ENCODE measurements at places on chromosomes 5 and 9. TPM values are rescaled to one million over a fixed set of nuclear protein-coding genes. Genes with fewer than 3 reads are reported as not detected.

DNA sequence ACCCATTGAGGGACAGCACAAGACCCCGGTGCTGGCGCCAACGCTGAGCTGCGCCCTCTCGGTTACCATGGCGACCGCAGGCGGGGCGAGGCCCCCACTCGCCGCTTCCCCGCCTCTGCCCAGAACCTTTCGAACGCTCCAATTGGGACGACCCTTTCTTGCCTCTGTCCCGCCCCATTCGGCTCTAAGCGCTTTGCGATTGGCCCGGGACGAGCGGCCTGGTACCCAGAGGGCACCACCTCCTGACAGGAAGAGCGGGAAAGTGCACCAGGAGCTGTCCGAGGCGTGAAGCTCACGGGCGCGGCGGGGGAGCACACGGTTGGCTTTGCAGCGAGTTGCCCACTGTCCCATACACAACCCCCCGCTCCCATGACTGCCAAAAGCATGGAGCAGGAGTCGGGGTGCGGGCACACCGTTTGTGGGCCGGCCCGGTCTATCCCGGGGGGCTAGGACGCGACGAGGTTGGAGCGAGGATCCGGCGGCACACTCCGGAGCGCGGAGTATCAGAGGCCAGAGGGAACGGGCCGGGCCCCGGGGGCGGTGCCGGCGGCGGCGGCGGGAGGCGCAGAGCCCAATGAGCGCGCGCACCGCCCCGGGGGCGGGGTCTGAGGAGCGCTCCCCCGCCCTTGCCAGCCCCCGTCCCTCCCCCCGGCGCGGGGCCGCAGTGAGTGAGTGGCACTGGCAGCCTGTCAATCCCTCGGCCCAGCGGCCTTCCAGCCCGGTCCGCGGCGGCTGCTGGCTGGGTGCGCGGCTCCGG, 978 bp upstream of the PBX3 start:
- DNase-seq = peak; percentile 96

- no peak for DNase-seq
Observed at GRCh38 chr5:14213813-14214585, 70.9 kb downstream of the TRIO start.

DNA sequence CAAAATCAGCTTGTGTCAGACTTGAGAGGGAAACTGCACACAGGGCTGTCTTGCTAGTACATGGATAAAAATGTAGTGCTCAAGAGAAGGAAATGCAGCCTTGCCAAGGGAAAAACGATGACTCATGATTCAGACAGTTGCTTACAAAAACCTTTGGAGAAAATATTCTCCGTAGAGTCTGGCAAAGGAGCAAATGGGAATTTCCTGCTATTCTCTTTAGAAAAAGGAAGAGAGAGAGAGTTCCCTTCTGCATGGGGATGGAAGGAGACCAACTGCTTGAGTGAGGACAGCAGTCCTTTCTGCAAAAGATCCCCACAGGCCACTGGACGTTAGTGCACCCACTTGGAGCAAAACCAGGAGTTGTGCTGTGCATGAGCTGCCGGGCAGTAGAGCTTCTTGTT, 7.6 kb downstream of the IFNB1 start:
- no peak for DNase-seq

GRCh38 chr5:152864447-152864846, 459.4 kb upstream of the NMUR2 start:
- DNase-seq = no peak

TNFAIP8 gene
- polyA plus RNA-seq = 28.3 TPM

DNA sequence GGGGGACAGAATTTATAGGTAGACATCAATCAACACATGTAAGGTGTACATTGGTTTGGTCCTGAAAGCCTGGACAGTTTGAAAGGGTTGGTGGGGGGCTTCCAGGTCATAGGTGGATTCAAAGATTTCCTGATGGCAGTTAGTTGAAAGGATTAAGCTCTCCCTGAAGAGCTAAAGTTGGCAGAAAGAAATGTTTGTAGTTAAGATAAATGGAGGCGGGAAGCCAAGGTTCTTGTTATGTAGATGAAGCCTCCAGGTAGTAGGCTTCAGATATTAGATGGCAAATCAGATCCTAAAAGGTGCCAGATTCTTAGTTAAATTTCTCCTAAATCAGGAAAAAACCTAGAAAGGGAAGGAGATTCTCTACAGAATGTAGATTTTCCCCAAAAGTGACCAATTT, 9.0 kb upstream of the LRRTM2 start:
- DNase-seq = no peak

DNA sequence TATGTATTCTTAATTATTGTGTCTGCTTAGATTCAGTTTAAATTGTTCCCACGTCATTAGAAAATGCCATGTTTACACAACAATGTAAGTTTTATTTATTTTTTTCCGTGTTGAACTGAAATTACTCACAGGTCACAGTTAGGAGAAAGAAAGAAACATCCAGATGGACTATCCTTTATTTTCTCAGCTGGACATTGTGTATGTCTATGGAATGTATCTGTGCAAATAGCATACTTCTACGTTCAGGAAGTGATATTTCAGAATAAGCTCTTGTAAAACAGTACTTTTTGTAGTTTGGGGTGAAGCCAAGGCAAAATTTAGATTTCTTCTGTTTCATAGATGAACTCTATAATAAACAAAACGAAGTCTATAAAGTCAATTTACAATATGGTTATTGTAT, 249.0 kb upstream of the ZNF608 start:
- no peak for DNase-seq

SLC6A18 gene
- not detected for polyA plus RNA-seq

DNA sequence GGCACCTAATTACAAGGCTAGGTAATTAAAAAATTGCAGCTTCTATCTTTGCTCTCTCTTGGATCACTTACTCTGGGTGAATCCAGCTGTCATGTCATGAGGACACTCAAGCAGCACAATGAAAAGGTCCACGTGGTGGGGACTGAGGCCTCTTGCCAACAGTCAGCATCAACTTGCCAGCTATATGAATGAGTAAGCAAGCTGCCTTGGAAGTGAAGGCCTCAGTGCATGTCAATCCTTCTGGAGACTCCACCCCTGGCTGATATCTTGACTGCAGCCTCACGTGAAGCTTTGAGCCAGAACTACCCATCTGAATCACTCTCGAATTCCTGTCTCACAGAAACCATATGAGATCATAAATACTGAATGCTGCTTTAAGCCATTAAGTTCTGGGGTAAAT, 140.5 kb downstream of the SNX18 start:
- DNase-seq = no peak

UNC13B gene
- 8.1 TPM for polyA plus RNA-seq

PCDHA13 gene
- polyA plus RNA-seq = not detected

DNA sequence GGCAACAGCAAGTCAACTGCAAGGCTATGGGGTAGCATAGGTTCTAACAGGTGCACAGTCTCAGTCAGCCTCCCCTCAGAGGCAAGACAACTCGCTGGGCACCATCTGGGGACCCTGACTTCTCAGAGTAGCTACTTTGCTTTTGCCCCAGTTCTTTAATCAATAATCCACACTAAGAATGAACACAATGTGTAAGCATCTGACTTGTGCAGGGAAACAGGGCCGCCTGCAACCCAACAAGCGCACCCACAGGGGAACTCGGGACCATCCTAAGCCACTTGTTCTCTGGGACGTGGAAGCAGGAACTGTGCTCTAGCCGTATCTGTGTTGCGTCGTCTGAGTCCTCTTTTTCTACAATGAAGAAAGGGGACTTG, 1.9 kb downstream of the MOB3B start:
- DNase-seq = no peak

DNA sequence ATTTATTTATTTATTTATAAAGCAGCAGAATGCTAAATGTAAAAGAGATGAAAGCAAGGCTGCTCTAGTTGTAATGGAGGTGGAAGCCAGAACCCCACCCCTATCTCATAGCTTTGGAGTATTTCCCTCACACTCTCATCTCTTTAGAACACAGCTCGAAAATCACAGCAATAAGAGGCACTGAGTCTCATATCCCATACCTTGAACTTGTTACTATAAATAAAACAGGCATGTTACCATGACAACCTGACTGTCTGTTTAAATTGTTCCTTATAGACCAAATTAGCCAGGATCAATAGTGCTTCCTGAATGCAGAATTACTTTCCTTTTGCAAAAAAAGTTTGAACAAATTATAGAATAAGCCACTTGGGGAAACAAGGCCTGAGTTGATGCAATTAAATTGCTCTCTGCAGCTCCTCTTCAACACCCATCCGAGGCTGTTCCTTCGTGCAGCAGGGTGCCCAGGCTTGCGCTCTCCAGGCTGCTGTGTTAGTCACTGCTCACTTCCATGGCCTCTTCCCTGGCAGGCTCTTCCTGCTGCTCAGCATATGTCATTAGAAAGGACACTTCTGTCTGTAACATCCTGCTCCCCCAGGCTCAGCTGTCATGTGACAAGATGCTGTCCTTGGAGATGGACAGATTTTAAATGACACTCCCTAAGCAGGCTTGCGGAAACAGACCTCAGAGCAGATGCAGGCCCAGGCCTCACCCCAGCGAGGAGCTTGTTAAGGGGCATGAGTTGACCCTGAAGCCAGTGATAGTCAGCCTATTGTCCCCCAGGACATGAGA, 120.2 kb downstream of the CARTPT start:
- DNase-seq = peak; percentile 30

GRCh38 chr9:76687861-76688391, 76.3 kb upstream of the PCA3 start:
- no peak for DNase-seq

DNA sequence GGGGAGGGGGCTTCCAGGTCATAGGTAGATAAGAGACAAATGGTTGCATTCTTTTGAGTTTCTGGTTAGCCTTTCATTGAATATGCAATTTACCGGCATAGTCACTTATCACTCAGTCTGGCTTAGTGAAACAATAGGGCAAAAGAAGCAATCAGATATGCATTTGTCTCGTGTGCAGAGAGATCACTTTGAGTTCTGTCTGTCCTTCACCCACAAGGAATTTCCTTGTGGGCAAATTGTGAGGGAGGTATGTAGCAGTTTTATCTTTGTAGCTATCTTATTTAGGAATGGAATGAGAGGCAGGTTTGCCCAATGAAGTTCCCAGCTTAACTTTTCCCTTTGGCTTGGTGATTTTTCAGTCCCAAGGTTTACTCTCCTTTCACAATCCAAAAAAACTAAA, 116.1 kb downstream of the TUSC1 start:
- DNase-seq = no peak

DNA sequence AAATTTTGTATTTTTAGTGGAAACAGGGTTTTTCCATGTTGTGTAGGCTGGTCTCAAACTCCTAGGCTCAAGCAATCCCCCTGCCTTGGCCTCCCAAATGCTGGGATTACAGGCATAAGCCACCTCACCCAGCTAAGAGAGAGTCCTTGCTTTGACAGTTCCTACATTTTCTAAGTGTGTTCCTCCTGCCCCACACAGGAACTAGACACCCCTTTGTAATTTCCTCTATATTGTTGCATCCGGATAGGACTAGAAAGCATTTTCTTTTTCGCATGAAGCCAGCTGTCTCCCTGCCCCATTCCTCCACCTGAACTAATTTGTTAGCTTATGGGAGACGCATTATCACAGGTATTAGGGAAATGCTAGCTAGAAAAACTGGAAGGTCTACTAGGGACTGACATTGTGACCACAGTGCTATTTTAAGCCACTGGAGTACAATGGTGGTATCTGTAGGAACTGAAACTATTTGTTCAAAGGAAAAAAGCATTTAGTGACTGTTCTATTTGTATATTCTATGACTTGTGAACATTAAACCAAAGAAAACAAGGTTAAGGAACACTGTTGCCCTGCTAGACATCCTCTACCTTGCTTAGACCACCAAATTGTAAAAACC, 214.1 kb downstream of the SMARCA2 start:
- DNase-seq = no peak

DNA sequence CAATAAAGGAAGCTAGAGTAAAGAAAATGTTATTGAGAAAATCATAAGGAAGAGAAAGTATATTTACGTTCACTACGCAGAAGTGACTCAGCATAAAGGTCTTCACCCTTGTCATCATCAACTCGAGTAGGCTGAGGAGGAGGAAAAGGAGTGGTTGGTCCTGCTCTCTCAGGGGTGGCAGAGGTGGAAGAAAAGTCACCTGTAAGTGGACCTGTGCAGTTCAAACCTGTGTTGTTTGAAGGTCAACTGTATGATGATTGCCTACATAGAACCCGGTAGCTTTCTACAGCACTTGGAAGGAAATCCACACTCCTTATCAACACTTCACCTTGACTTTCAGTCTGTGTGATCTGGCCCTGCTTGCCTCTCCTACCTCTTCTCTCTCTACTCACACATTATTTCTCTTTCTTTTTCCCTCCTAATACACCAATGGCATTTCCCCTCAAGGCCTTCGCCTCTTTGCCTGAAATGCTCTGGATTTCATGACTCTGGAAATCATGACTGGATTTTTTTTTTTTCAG, 109.3 kb upstream of the CPEB4 start:
- no peak for DNase-seq

- peak; percentile 16 for DNase-seq
Observed at GRCh38 chr5:65776441-65777141, 54.6 kb downstream of the NLN start.

DNA sequence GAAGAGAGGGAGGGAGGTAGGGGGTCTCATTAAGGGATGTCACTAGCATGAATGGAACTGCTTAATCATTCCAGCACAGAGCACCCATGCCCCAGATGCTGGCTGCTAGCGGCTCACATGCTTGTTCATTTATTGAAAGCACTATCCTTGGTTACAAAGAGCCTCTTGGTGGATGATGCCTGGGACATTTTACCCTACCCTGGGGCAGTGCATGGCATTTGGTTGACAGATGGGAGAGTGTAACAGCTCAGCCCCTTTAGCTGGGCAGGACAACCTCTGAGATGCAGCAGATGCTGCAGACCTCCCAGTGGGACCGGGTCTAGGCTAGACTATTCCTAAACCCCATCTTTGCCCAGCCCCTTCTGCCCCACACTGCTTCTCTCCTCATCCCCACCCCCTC, 46.9 kb upstream of the TCERG1 start:
- peak; percentile 13 for DNase-seq

SNX18 gene
- 4.6 TPM for polyA plus RNA-seq

- no peak for DNase-seq
Observed at GRCh38 chr5:108581026-108581425, 166.7 kb upstream of the FER start.

DNA sequence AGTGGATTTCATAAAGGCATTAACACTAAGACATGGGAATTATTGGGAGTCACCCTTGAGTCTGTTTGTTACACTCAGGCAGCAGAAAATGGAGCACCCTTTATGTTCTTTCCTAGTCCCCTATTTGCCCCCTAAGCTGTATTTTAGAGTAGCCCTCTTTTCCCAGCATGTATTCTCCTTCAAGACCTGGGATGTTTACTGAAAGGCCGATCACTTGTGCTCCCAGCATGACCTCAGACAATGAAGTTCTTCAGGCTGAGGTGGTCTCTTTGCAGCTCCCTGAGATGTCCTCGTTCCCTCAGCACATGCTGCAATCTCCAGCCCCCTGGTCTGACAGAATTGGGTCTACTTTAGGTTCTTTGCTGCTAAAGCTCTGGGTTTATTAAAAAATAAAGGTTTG, 169.7 kb downstream of the YTHDC2 start:
- DNase-seq = no peak

ALDH1B1 gene
- polyA plus RNA-seq = 16.5 TPM

GDNF gene
- 8.4 TPM for polyA plus RNA-seq

- no peak for DNase-seq
Observed at GRCh38 chr5:5658226-5658625, 235.7 kb downstream of the ICE1 start.

PALM2AKAP2 gene
- polyA plus RNA-seq = 3.6 TPM
